ENCODE measurements at places on chromosomes 3 and 15.

- DNase-seq = no peak
These were observed 937.4 kb downstream of the IGSF11 start for GRCh38 chr3:118097226-118097625.

- no peak for DNase-seq
These were observed 100.5 kb downstream of the NAALADL2 start for GRCh38 chr3:174959556-174960065.

GRCh38 chr3:101656651-101657050 lies 20.3 kb downstream of the ZBTB11 start:
- no peak for DNase-seq

DNA sequence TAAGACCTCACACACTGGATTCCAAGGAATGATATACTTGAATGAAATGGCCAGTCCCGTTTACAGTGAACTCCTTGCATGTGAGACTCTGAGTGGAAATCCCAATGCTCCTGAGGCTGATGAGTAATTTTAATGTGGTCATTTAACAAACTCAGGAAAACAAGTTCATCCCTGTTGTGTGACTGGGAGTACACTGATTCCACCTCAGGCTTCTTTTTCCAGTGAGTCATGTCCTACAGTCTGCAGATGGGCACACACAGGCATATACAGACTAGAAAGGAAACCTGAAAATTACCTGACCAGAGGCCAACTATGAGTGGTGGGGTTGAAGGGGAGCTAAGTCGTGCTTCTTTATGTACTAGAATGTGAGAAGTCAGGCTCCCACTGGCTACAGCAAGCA lies 5.8 kb downstream of the SQOR start:
- no peak for DNase-seq

DNA sequence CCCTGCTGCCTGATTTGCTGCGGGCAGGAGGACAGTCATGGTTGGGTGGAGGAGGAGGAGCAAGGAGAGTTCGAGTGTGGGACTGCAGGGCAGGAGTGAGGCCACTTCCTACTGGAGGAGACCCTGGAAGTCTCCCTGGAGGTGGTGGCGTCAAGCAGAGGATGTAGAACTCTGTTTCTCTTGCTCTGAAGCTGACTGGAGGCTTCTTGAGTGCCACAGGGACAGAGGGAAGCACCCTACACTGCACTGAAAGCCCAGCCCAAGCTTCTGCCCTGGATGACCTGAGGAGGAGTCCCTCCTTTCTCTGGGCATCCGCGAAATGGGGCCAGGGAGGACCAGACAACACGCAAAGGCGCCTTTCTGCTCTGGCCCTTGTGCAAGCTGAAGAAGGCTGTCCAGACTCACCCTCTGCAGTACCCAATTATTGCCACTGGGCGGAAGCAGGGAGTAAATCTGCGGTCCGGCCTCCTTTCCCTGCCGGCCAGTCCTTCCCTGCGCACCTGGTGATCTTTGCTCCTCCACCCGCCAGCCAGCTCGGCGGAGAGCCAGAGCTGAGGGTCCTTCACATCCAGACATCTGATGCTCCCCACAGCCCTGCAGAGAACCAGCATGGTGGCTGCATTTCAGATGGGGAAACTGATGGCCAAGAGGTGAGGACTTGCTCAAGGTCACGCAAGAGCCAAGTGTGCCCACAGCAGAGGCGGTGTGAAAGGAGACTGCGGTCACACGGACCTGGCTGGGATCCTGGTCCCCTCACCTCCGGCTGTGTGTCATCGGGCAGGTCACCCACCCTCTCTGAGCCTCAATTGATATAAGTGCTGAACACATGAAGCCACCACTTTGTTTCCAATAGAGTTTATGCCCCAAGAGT lies 207.1 kb downstream of the TBC1D2B start:
- DNase-seq = peak; percentile 68

DNA sequence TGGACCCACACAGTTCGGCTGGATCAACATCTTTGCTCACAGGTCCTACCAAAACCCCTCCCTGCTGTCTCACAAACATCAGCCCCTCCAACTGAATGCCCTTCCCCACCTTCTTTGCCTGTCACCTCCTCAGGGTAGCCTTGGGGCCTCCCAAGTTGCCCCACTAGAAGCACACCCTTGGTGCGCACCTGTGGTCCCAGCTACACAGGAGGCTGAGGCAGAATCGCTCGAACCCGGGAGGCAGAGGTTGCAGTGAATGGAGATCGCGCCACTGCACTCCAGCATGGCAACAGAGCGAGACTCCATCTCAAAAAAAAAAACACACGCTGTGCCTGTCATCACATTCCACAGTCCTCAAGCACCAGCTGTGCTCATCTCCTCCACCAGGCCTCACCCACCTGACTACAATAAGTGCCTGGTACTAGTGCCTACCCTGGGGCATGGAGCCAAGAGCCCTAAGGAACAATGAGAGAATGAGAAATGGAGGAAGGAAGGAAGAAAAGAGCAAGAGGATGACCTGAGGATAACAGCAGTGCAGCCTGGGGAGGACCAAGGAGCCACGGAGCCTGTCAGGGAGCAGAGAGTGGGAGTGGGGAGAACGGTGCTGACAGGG lies 26.0 kb downstream of the RPN1 start:
- DNase-seq = no peak

- no peak for DNase-seq
These were observed 311.4 kb downstream of the PDCD6IP start for GRCh38 chr3:34109846-34110245.

DNA sequence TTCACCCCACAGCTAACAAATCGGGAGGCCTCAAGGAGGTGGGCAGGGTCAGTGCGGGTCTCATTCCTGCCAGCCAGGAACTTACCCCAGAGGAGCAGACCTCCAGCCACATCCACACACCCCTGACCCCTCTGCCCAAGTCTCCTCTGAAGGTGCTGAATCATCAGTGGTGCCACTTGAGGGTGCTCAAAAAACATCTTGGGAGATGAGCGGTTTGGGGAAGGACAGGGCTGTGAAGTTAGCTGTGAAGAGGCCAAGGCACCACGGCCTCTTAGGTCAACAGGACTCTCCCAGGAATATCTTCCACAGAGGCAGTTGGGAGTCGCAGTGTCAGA lies 1.2 kb downstream of the DAPK2 start:
- DNase-seq = no peak

DNA sequence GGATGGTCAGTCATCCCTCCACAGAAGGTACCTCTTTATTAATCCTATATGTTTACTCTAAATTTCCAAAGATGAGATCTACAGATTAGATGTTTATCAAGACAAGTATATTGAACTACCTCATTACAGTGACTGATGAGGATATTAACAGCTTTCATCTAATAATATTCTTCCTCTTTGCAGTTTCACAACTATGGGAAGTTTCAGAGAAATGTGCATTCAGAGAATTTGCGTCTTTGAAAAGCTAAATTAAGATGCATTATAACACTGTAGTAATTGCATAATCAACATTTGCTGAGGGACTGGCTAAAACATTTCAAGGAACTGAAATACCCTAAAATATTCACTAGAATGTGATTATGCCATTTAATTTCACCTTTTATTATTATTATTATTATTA lies 46.7 kb downstream of the MCF2L2 start:
- DNase-seq = no peak

DNA sequence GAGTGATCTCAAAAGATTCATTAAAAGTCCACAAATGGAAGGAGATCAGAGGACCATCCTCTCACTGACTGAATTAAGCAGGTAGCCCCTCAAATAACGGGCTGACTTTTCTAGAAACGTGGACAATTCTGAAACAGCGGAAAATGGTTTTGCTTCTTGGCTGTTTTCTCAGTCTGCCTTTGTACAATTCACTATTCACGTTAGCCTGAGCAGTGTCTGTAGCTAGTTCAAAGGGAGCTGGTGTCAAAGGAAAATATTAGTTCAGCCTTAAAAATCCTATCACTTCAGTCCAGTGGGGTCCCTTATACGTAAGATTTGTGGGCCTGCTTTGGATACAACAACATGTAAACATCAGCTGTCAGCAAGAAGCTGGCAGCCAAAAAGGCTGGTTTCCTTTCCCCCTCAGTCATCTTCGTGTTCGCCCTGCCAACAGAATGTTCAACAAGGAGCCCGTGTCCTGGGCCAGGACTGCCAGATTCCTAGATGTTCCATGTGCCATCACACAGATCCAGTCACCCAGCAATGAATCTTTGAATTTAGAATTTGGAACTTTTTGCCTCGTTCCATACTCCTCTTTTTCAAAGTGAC lies 19.3 kb downstream of the LMCD1 start:
- DNase-seq = no peak

- DNase-seq = no peak
These were observed 43.0 kb downstream of the RAB8B start for GRCh38 chr15:63232405-63232804.

DNA sequence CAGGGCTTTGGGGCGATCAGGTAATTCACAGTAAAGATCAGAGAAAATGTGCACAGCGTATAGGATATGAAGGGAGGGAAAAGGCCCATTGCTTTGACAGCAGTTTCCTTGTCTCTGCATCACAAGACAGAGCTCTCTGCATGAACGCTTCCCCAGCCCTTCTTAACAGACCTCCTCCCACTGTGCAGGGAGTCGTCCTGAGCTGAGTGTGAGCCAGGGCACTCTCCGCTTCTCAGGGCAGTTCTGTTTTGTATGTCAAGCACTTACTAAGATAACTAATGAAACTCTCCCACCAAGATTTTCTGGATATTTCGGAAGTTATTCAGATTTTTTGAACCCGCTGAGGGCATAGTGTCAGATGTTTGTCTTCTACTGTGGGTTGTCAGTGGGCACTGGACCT lies 105.8 kb upstream of the C15orf61 start:
- no peak for DNase-seq

DNA sequence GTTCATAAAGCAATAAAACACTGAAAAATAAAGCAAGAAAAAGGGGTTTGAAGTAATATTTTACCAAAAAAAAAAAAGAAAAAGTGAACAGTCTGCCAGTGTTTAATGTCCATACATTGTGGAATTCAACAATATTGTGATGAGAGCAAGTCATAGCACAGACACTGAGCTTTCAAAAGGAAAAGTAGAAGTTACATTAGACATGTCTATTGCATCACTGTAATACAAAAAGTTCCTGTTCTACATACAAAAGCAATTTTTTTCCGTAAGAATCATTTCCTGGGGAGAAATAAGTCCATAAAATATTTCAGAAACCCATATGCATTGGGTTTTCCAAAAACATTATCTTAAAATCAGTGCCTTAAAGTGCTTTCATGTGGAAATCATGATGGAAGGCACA lies 11.8 kb upstream of the HDC start:
- DNase-seq = no peak

DNA sequence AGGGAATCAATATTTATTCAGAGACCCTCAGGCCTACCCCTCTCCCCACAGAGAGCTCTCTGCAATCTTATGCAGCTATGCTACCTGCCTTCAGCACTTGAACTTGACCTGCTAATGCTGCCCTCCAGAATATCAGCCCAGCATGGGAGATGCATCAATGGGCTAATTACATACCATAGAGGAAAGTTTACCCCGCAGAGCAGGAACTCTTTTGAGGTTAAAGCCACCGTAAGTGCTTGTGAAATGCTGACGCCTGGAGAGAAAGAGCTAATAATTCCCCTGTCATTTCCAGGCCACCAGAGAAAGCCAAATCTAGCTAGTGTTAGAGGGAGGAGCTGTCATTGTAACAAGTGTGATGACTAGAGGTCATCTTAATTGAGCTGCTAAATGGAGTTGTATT lies 127.5 kb downstream of the CHST2 start:
- no peak for DNase-seq

GRCh38 chr15:60576515-60576914 lies 97.6 kb upstream of the ICE2 start:
- no peak for DNase-seq

DNA sequence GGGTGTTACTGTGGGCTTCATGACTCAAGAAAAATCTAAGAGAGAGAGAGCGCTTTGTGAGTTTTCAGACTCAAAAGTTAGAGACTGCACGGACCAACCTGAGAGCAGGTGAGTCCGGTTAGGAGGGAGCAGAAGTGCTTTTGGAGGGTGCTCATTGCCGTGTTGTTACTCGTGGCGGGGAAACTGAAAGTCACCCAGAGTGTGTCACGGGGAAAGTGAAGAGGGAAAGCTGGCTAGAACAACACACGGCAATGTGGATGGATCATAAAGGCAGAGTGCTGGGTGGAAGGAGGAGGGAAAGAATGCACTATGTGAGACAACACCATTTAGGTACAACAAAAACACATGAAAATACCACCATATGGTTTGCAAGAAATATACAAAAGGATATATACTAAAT lies 112.3 kb downstream of the BDH1 start:
- no peak for DNase-seq

GRCh38 chr15:63276342-63277037 lies 915 bp upstream of the APH1B start:
- DNase-seq = no peak

DNA sequence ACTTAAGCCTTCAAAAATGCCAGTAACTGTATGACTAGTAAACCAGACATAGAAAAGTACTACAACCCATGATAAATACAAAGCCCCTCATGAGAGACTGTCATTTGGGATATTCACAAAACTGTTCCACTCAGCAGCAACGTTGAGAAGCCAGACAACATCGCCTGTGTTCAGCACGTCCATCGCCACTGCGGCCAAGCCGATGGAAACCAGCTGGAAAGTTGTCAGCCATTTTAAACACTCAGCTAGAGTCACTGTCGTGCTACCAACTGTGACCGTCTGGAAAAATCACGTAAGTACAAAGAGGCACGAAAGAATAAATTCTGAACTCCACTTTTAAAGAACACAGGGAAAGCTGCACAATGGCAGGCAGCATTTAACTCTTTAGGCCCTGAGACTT lies 340.7 kb upstream of the WNT5A start:
- no peak for DNase-seq

- DNase-seq = no peak
These were observed 44.5 kb downstream of the BLM start for GRCh38 chr15:90761629-90762028.

DNA sequence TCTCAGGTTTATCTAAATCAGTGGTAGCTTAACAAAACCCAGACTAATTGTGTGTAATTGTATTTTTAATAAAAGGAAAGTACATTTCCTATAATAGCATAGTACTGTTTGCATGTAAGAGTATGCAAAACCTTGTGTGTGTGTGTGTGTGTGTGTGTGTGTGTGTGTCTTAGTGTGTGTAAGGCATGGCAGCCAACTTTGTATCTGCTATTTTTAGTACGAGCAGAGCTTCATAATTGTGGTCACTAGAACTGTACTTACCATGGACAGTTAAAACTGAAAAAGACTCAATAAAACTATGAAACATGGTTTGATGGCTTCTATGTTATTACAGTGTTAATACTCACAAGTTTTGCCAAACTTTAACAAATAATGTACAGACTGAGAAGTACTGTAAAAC lies 6.2 kb downstream of the P2RY1 start:
- DNase-seq = no peak

DNA sequence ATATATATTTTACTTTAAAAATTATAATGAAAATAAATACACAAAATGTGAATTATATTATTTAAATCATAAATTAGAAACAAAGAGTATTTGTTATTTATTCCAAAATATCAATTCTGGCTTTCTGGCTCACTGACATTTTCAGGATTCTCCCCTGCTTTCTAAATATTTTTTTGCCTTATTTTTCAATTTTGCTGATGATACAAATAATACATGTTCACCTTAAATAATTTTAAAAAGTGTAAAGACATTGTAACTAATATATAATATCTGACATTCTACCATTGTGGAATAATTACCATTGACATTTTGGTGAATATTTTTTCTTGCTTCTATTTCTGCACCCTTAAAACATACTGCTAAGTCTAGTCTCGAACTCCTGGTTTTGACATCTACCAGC lies 325.9 kb upstream of the CBLB start:
- no peak for DNase-seq

All from activated CD4-positive, alpha-beta T cell treated with anti-CD3 and anti-CD28 coated beads, Interleukin-2, Interleukin-6, amounts not matched to agents 100 ng/mL and 50 ng/mL, durations not matched to agents 16 hours and 8 hours (primary cell).